ENCODE measurements at places on chromosomes 12 and 14. TPM values are rescaled to one million over a fixed set of nuclear protein-coding genes. Genes with fewer than 3 reads are reported as not detected.

- peak; percentile 75 for DNase-seq
Observed at GRCh38 chr12:45235087-45236025, 19.5 kb downstream of the ANO6 start.

- DNase-seq = no peak
Observed at GRCh38 chr14:52405314-52405713, 91.2 kb downstream of the PTGER2 start.

DNA sequence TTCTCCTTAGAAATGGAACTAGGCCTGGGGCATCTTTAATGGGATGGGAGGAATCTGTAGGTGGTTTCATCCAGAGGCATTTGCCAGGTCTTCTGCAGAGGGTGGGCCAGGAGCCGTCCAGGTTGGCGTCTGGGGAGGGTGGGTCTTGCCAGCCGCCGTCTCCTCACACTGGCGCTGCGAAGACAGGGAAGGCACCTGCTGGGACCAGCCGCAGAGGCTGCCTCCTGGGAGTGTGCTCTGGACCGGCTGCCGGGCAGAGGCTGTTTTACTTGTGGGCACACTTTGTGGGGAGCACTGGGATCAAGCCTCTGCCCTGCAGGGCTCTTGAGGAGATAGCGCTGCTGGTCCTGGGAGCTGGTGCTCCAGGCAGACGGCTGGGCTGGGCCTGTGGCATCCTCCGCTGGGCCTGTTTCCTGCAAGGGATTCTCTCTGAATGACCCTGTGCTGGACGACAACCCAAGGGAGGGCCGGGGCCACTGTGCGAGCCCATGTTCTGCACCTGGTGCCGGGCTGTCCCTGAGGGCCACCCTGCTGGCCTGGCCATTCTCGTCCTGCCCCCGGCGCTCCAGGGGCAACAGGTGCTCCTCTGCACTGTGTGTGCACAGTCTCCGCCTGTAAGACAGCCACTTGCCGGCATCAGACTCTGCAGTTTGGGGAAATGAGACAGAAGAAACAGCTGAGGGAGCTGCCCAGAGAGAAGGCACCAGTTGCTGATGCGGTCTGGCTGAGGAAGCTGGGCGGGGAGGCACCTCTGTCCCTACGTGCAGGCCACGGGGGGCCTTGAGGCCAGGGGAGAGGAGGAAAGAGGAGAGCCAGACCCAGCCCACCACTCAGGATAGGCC, 10.0 kb upstream of the TEX22 start:
- no peak for DNase-seq

GRCh38 chr12:130424858-130425697, 87.4 kb downstream of the PIWIL1 start:
- DNase-seq = no peak

- no peak for DNase-seq
Observed at GRCh38 chr12:118456741-118457140, 80.4 kb downstream of the SUDS3 start.

DNA sequence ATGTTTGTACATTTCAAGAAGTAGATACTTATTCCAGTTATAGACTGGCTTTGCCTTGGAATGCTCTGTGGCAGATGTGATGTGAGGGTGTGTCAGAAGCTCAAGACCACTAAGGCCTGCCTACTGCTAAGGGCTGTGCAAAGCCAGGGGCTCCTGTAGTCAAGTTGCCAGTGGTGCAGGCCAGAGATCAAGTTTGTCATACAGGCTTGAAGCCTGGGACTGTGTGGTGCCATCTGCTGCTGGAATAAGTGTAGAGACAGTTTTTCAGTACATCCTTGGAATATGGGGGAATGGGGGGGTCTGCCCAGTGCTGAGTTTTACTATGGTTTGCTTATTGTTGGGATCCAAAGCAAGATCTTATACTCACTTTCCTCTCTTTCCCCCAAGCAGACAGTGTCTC, 649.9 kb upstream of the FOXG1 start:
- DNase-seq = no peak

GRCh38 chr14:77088219-77088618, 9.8 kb upstream of the CIPC start:
- no peak for DNase-seq

- no peak for DNase-seq
Observed at GRCh38 chr14:89007906-89008305, 183.5 kb downstream of the TTC8 start.

DNA sequence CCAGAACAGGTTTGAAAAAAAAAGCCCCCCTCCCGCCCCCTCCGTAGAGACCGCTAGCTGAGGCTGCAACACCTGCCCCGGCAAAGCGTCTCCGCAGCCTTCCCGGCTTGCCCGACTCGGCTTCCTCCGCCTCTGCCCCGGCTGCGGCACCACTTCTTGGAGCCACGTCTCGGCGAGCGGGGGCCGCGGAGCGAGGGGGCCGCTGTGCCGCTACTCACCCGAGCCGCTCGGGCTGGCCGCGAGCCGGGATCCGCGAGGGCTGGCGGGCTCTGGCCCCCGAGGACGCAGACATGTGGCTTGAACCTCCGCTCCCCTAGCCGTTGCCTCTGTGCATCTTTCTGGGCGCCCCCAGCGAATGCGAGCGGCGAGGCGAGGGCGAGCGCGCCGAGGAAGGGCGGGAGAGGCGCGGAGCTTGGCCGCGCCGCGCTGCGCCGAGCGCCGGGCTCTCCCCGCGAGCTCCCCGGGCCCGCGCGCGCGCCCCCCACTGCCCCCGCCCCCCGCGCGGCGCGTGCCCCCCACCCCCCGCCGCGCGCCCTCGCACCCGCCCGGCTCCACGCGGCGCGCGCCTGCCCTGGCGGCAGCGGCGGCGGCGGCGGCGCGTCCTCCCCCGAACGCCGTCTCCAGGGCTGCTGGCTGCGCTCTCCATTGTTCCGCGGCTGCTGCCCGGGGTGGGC, 249.5 kb downstream of the APAF1 start:
- no peak for DNase-seq

DNA sequence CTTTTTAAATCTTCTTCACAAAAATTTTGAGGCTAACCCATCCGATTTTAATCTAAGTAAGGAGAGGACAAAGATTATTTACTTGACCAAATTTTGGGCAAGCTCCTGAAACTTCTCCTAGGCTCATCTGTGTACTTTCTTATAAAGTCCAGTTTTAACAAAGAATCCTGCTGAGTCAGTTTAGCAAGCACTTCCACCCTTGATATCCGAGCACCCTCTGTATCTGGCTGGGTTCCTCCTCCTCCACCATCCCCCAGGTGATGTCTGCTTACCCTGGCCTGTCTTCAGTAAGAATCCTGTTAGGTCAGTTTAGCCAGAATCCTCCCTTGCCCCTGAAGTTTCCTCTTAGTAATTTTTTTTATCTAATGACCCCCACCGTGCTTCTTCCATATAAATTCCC, 140.5 kb downstream of the PHLDA1 start:
- DNase-seq = no peak

DNA sequence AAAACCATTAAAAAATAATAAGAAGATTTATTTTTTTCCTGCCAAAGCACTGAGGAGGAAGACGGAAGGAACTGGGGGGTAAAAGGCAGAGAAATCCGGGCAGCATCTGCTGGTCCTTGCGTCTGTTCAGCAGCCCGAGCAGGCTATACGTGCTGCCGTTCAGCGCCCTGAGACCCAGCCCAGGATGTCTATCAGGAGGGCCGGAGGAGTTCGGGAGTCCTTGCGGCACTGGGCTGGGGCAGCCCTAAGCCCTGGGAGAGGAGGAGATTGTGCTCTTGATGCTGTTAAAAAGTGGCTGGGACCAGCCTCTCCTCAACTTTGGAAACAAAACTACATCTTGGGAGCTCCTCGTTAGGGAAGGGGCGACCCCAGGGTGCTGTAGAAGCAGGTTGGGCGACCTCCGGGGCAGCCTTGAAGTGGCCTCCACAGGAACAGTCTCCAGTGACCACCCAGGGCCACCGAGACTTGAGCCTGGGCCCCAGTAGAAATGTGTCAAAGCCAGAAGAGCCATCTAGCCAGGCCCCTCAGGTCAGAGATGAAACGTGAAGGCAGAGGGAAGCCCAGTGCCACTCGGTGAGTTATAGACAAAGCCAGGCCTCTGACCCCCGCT, 14.3 kb downstream of the PGF start:
- no peak for DNase-seq

- no peak for DNase-seq
Observed at GRCh38 chr12:3218228-3219171, 141.3 kb downstream of the TSPAN9 start.

GRCh38 chr14:62031504-62031903, 269.3 kb downstream of the SNAPC1 start:
- no peak for DNase-seq

DNA sequence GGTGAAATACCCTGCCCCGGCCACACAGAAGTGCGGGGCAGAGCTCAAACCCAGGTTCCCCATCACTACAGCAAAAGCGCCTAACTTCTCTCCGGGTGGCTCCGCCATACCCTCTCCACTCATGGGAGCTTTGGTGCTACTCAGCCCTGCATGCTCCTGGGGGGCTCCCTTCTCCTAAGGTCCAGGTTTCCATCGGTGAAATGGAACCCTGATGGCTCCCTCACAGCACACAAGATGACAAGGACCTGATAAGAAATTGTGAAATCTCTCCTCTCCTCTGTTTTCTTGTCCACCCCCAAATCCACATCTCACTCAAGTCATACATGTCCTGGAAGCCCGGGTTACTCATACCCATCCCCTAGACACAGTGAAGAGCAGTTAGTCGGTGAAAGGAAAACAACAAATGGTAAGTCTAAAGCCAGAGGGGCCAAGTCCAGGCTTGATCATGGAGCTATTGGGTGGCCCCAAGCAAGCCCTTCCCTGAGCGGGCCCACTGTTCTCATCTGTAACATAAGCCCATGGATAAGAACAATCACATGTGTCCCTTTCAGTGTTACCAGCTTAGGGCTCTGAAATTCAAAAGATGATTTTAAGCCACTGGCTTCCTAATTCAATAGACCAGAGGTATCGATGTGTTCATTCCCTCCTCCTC, 317.5 kb downstream of the BCL11B start:
- DNase-seq = no peak

DNA sequence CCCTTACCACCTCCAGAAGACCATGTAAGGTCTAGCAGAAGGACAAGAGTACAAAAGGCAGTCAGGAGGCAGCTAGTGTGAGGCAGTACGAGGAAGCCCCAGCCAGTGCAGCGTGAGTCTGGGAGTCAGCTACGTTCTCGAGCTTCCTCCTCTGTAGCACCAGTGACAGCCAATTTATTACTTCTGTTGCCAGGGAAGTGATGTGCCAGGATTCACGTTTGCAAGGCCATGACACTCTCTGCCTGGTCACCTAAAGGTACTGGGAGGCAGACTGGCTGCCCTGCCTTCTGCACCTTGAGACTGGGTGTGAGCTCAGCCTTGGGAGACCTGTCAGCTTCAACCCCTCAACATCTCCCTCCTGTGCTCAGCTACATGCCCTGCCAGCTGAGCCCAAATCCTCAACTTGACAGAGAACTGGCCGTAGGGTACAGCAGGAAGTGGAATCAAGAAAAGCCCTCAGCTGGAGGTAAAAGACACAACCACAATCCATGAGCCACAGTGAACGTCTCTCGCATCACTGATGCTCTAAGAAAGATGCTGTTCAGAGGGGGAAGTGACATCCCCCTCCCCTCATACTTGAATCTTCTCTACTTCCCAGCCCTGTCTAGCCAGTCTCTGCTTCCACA, 182.5 kb upstream of the RGS6 start:
- DNase-seq = no peak

GRCh38 chr12:122866379-122866778, 29.5 kb downstream of the VPS37B start:
- no peak for DNase-seq

GRCh38 chr12:80979251-80979650, 41.5 kb upstream of the LIN7A start:
- DNase-seq = no peak

- no peak for DNase-seq
Observed at GRCh38 chr12:115306380-115306779, 622.4 kb upstream of the TBX3 start.

GRCh38 chr14:23621204-23621931, 14.8 kb upstream of the DHRS2 start:
- no peak for DNase-seq

- DNase-seq = no peak
Observed at GRCh38 chr12:53653595-53653994, 22.3 kb downstream of the ATP5MC2 start.

GRCh38 chr14:103126873-103127304, 3.6 kb downstream of the TNFAIP2 start:
- DNase-seq = no peak

Gene ACOT6
- total RNA-seq = not detected

Gene OTUB2
- total RNA-seq = 15.0 TPM

Gene COCH
- 18.8 TPM for total RNA-seq

Gene A2M
- 0.17 TPM for total RNA-seq

Gene LHX5
- not detected for total RNA-seq

Gene APOLD1
- total RNA-seq = 1.5 TPM
